ENCODE measurements at places on chromosomes 4 and X.
A peak's percentile ranks its signal among the peaks of the same experiment; 100 is the strongest.

GRCh38 chr4:130600706-130601105 lies 1504.8 kb downstream of the C4orf33 start:
- no peak for DNase-seq

GRCh38 chr4:78568640-78569305 lies 17.2 kb downstream of the ANXA3 start:
- DNase-seq: no peak

- no peak for DNase-seq
Measured at GRCh38 chr4:67883458-67883857, 344 bp downstream of the TMPRSS11D start.

DNA sequence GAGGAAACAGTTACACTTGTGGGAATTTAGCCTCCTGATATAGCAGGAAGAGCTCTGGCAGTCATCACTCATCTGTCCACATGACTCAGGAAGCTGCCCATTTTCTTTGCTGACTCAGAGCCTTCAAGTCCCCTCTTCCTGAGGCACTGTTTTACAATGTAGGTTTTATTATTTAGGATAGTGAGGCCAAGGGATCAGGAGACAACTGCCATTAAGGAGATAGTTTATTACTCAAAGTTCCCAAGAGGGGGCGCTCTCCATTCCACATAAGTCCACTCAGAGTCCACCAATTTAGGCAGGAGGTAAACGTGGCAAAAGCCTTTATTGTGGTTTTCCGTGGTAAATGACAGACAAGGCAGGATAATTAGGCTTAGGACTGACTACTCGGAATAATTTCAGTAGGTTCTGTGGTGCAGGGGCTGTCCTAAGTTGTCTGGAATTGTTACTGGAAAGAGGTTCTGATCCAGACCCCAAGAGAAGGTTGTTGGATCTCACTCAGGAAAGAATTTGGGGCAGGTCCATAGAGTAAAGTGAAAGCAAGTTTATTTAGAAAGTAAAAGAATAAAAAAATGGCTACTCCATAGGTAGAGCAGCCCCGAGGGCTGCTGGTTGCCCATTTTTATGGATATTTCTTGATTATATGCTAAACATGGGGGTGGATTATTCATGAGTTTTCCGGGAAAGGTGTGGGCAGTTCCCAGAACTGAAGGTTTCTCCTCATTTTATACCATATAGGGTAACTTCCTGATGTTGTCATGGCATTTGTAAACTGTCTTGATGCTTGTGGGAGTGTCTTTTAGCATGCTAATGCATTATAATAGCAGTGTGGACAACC lies 96.0 kb upstream of the RAB40AL start:
- DNase-seq: peak; percentile 3

GRCh38 chr4:3074846-3075651 lies 568 bp downstream of the HTT start:
- peak; percentile 33 for DNase-seq

GRCh38 chrX:116238567-116239255 lies 68.2 kb downstream of the AGTR2 start:
- DNase-seq: peak; percentile 8

DNA sequence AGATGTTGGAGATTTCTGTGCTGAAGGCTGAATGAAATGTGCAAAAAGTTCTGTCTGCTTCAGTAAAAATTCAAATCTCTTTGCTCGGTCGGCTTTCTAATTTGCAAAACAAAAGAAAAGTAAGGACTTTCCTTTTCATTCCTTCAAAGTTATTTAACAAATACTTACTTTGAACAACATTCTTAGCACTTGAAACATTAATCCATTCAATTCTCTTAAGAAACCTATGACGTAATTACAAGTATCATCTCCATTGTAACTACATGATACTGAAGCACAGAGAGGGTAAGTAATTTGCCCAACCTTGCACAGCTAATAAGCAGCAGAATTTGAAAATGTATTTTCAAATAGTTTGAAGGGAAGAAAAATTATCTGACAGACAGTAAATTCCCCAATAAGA lies 6.9 kb downstream of the SMARCA1 start:
- no peak for DNase-seq

GRCh38 chr4:82429728-82430192 lies 502 bp downstream of the HNRNPDL start:
- no peak for DNase-seq

DNA sequence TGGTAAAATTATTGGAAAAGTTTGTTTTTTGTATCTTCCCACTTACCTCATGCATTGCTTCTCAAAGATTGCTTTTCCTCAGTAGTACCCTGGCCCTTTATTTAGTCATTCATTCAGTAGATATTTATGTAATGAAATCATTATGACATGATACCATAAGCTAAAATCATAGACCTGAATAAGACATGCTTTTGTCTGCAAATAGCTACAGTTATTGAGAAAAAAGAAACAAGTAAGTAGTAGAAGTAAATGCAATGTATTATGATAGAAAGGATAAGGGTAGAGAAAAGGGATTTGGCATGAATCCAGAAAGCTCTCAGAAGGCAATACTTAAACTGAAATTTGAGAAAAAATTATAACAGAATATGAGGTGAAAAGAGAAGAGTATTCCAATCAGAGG lies 352.5 kb downstream of the GPM6A start:
- no peak for DNase-seq

GRCh38 chr4:13413729-13414437 lies 70.3 kb downstream of the RAB28 start:
- DNase-seq: no peak

DNA sequence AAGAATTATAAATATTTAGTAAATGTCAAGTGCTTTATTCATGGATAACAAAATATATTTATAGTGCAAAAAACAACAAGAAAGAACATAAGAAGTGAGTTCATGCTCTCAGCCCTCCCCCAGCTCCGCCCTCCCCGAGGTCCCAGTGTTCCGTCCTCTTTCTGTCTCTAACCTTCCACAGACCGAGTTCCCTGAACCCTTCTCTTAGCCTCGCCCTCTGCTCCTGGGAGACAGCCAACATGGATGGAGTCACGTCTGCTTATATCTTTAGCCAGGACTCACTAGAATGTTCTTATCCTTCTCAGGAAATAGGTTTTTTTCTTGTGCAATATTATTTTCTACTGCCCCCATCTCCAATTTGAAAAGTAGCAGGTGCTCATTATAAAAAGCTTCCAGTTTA lies 40.1 kb upstream of the HELT start:
- DNase-seq: no peak

DNA sequence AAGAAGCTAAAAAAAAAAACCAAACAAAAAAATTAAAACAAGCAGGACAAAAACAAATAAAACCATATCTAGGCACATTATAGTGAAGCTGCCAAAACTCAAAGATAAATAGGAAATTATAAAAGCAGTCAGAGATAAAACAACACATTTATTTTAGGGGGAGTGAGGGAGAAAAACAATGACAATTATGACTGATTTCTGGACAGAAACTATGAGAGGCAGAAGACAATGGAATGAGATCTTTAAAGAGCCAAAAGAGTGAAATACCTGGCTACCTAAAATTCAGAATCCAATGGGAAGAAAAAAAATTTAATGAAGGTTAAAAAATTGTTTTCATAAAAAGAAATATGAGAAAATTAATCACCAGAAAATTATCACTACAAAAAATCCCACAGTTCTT lies 33.4 kb downstream of the C4orf50 start:
- DNase-seq: no peak

DNA sequence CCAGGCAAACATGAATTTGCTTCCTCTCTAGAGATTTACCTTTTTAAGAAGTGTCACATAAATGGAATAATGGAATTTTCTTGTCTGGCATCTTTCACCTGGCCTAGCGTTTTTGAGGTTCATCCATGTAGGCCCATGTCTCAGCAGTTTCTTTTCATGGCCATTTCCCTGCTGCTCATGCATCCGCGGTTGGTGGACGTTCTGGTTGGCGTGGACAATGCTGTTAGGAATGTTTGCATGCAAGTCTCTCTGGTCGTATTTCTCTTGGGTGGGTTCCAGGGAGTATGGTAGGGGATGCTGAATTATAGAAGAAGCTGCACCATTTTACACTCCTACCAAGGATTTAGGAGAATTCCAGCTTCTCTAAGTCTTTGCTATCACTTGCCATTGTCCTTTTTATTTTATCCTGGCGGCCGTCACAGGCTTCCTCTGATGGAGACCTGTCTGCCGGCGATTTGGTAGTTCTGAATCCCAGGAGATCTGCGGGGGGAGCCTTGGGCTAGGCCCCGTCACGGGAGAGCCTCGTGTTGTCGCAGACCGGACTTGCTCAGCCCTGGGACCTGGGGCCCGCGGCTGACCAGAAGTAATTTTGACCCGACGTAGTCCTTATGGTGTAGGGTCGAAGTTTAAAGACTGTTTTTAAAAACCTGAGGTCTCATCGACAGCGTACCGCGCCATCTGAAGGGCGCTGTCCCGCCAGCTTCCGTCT lies 56.9 kb upstream of the TADA2B start:
- peak; percentile 10 for DNase-seq

- DNase-seq: peak; percentile 30
Measured at GRCh38 chr4:88027611-88028608, 20.5 kb downstream of the PKD2 start.

- DNase-seq: no peak
Measured at GRCh38 chrX:20388594-20388993, 121.9 kb upstream of the RPS6KA3 start.
